CD4-positive, alpha-beta T cell treated with Interferon alpha-2 for 1 hour (primary cell): ENCODE measurements at places on chromosomes 11 and 22.
A peak's percentile ranks its signal among the peaks of the same experiment; 100 is the strongest.

DNA sequence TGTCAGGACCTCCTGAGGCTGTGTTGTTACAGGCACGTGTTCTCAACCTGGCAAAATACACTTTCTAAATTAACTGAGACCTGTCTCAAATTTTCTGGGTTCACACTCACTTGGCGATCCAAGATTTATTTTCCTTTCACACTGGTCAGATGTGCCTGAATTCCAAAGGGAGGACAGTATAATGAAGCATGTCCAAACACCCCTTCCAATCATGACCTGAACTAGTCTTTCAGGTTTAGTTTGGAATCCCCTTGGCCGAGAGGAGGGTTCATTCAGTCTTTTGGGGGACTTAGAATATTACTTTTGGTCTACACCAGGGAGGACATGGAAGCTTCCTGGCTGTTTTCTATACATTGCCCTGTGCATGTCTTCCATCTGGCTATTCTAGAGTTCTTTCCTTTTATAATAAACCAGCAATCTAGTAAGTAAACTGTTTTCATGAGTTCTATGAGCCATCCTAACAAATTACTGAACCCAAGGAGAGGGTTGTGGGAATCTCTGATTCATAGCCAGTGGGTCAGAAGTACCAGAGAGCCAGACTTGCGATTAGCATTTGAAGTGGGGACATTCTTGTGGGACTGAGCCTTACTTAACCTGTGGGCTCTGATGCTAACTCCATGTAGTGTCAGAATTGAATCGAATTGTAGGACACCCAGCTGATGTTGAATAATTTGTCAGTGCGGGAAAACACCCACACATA lies 14.8 kb upstream of the TMEM216 start:
- no peak for DNase-seq

DNA sequence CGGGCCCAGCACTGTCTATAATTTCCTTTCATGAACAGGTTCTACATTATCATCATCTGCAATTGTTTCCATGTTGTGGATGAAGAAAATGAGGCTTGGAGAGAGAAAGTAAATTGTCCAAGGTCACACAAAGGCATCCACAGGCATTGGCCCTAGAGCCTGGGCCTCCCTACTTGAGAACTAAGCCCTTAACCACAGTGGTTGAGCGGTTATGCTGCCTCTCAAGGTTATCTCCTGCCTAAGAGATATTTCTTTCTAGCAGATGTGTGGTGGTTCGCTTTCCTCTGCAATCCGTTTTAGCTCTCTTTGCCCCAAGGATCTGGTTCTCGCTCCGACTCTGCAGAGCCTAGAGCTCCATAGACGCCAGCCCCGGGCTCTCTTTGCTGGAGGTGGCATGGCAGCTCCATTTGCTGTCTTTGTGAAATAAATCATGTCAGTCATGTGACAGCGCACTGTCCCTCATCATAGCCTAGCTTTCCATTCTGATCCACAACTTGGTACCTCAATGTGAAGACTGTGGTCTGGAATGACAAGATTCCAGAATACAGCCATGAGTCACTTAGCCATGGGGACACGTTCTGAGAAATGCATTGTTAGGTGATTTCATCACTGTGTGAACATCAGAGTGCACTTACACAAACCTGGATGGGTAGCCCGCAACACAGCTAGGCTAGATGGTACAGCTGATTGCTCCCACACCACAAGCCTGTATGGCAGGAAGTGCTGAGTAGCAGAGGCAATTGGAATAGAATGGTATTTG lies 27.2 kb downstream of the RPS6KA4 start:
- peak; percentile 28 for DNase-seq

- DNase-seq = no peak
These were observed 3.4 kb downstream of the HRAS start for GRCh38 chr11:531919-532526.

- no peak for DNase-seq
These were observed 293.9 kb downstream of the TBC1D22A start for GRCh38 chr22:47056361-47056760.

GRCh38 chr11:27004103-27004502 lies 10.2 kb downstream of the FIBIN start:
- DNase-seq = no peak

DNA sequence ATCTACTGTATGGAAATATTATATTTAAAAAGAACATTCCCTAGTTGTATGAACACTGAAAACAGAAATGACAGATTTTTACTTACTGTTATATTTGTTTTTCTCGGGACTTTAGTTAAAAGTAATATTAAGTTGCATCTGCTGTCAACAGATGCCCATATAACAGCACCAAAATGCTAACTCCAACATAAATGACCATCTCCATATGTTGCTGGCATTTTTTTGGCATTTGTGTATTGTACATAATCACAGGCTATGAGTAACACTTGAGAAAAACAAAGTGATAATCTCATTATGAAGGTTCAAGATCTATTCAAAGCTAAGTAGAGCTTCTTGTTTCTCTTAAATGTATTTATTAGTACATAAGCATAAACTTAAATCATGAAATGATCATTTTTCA lies 172.0 kb downstream of the CNTN5 start:
- no peak for DNase-seq

DNA sequence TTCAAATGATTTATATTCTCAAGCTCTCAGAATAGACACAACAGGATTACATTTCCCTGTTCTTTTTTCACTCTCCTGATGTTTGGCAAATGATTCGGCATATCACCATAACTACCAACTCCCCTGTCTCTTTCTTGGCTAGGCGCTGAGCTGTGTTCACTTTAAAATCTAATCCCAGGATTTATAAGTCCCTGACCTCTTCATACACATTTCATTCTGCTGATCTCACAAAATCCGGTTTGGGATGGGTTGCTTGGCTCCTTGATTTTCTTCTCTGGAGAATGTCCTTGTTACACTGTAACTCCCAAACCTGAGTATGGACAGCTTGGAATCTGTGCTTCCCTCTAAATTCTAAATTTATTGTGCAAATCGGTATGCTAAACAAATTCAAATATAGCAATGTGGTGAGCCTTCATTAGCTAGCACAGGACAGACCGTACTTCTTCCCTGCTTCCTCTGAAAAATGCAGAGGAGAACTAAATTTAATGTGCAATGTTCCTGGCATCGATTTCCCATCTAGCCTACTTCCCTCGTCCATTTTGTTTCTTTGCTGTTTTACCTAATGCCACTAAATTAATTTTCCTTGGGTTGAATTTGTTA lies 858.5 kb upstream of the FAT3 start:
- DNase-seq = no peak

DNA sequence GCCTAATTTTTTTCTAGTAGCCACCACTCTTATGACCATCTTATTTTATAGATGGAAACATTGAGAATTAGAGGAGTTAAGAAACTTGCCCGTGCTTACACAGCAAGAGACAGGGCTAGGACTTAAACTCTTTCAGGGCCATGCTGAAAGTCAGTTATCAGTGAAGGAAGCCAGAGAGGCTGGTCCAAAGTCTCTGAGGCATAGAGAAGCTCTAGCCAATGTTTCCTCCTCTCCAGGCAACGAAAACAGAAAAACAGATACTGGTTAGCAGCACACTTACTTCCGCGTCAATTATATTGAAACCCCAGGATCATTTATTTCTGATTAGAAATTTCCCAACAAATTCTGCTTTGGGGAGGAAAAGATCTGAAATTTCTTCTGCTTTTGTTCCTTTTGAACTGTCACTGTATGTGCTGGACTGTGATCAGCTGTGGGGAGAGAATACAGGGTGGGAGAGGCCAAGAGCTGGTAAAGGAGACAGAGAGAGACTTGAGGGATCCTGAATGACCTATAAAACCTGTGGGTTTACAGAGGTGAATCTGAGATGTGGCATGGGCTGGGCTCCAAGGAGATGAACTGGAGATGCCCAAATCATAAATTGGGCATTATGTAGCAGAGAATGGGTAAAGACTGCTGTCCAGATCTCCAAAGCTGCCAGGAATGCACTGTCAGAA lies 37.5 kb upstream of the CAPRIN1 start:
- no peak for DNase-seq

DNA sequence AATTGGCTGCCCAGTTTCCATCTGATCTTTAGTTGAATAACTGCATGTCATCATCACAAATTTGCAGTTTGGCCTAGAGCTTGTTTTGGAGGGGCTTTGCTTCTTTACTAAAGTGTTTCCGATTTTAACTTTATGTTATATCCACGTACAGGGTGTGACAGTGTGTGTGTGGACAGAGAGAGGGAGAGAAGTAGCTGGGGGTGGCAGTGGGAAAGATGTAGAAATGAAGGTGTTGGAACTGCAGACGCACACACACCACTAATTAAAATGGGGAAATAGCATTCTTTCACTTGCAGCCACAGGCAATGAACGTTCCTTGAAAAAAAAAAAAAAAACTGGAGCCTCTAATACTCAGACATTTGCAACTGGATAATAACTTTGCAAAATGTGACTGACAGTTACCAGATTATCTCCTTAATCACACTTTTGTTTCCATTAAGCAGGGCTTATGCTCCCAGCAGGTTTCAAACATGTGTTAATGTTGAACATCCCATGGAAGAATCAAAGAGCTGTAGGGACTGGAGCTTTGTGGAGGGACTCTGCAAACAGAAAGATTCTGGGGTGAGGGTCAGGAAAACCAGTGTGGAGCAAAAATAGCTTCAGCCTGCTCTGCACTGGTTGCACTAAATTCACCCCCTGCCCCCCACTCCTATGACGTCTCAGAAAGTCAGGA lies 238.1 kb upstream of the TENM4 start:
- DNase-seq = no peak
